ENCODE measurements at places on chromosomes 11 and 22.

DNA sequence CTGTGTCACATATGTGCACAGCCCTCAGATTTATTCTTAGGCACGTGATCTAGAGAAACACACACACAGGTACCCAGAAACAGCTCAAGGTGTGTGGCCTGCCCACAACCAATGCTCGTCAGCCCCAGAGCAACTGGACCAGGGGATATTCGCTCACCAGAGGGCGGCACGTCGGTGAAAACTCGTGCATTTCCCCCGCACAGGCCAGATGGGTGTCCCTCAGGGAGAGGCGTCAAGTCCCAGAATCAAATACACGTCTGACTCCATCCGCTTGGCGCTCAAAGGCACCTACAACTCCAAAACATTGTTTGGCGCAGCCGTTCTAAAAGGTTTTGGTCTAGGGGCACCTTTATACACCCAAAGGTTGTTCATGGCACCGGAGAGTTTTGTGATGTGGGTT is 429.0 kb downstream of the BRD1 start:
- no peak for DNase-seq

DNA sequence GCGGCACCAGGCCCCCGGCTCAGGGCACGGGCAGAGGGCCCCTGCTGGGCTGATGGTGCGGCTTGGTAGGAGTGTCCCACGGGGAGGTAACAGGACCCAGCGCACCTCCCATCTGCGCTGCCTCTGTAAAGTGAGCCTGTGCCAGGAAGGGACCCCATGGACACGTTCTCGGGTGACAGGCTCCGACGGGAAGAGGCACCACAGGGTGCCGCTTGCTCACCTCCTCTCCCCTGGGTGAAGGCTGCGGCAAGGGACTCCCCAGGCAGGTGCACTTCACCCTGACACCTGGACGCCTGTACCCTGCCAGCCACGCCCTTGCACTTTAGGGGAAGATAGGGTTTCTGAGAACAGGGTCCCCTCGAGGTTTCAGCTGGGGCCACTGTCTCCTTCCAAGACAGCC is 48.1 kb downstream of the SHANK2 start:
- no peak for DNase-seq

DNA sequence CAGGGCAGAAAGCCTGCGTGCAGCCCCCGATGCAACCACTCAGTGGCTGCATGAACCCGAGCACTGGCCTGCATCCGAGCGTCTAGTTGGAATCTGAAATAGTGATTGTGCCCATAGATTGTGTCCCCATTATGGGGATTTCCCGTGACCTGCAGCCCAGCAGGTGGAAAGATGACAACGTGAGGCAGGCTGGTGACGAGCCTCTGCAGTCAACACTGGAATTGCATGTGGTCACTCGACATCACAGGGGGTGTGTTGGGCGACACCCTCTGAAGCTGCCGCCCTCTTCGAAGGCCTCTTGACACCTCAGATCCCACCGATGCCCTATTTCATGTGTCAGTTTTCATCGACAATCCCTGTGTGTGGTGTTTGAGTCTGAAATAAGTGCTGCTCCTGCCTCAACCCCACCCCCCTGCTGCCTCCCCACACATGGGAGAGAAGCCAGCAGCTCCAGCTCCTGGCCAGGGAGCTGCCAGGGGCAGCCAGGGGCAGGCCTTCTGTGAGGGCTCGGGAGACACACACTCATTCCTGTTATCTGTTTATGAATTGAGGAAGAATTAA is 172.0 kb upstream of the B3GAT1 start:
- no peak for DNase-seq

DNA sequence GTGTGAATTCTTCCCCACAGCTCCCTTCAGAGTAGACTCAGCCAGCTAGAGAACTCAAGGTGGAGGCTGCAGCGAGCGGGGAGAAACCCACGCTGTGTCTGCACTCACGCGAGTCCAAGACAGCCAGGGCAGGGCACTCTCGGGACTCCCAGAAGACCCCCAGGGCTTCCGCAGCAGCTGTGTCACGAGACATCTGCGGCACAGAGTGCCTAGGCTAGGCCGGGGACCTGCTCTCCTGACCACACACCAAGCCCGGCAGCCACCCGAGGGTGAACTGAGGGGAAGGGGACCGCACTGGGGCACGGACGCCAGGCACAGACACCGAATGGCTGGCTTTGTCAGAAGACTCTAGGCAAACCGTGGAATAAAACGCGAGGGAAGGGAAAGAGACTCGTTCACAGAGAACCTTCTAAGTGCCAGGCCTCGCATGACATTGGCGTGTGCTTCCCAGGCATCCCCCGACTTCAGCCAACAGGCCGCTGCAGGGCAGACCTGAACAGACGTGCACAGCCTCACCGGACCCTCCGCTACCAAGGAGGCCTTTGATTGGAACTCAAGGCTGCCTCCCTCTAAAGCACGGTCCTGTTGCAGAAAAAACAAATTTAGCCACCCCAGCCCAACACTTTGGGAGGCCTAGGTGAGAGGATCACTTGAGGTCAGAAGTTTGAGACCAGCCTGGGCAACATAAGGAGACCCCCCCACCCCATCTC is 18.2 kb upstream of the MOB2 start:
- no peak for DNase-seq

- peak; percentile 18 for DNase-seq
Measured at GRCh38 chr11:59102259-59102765, 4.7 kb upstream of the FAM111B start.

- DNase-seq, result no peak
Measured at GRCh38 chr22:19912271-19912999, 29.1 kb upstream of the COMT start.

- no peak for DNase-seq
Measured at GRCh38 chr11:3808861-3809623, 682 bp downstream of the PGAP2 start.

- no peak for DNase-seq
Measured at GRCh38 chr11:13669544-13670488, 1.3 kb downstream of the FAR1 start.

DNA sequence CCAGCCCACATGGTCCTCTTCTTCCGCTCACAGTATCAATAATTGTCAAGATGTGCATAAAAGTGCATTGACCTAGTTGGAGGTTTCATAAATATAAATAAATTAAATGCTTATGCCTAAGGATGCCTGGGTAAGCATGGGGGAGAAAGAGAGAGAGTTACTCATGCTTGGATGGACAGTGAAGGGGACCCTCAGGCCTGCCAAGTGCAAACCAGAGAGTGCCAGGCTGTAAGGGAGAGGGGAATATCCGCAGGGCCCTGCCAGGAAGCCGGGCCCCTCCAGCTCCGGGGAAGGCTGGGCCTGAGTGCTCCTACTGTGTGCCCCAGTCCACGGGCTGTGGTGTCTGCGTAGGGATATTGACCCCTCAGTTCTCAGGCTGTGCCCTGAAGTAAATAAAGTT is 214.6 kb downstream of the DSCAML1 start:
- DNase-seq, result no peak

- no peak for DNase-seq
Measured at GRCh38 chr11:3088806-3089205, 31.6 kb upstream of the CARS1 start.

DNA sequence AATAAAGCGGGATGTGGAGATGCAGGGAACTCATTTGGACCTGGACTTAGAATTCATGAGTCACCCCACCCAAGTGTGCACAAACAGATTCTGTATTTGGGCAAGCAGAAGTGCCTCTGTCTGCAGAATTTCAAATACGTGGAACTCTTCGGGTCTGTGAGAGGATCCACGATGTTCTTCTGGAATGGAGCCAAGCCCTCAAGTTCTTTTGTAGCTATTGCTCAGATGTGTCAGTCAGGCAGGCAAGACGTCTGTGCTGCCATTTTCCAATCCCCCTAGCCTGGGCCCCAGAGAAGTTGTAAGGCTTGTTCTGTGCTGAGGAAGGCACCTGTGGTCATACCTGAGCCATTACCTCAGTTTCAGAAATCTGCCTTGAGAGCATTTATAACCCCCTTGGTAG is 132.8 kb upstream of the RASSF10 start:
- DNase-seq, result no peak

GRCh38 chr11:64185175-64185692 is 737 bp upstream of the STIP1 start:
- DNase-seq, result no peak

GRCh38 chr11:79547256-79547655 is 106.4 kb upstream of the TENM4 start:
- no peak for DNase-seq

- DNase-seq, result no peak
Measured at GRCh38 chr11:69249311-69250185, 44.4 kb upstream of the MYEOV start.

GRCh38 chr22:40426594-40427333 is 56.4 kb downstream of the SGSM3 start:
- no peak for DNase-seq

- DNase-seq, result no peak
Measured at GRCh38 chr11:468493-468892, 18.4 kb downstream of the PTDSS2 start.

DNA sequence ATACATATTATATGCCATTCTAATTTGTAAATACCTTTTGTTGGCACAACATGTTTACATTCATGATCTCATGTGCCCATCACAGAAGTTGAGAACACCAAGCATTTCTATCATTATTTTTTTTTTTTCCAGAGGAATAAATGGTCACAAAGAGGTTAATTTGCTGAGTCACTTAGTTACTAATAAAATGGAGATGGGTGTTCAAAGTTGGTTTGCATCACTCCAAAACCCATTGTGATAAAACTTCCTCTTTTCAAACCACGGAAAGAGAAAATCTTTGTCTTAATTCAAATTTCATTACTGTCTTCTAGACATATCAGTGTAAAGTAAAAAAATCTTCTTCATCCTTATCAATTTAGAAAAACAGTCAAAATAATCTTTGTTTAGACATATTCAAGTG is 636.8 kb upstream of the CCDC179 start:
- no peak for DNase-seq

DNA sequence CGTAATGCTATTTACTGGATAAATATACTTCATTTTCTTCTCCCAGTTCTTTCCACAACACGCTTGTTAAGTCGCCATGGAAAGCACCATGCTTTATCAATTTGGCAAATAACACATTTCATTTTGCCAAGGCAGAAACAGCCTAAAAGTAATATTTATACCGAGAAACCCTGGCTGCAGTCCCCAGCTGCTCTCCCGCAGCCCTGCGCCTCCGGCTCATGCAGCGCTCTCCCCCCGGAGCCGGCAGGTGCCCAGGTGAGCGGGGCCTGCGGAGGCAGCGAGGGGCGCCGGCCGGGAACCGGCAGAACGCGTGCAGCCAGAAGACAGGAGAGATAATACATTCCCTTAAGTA is 681 bp upstream of the ARHGEF12 start:
- DNase-seq, result peak; percentile 12

GRCh38 chr11:43983221-43983810 is 40.9 kb downstream of the C11orf96 start:
- DNase-seq, result no peak

GRCh38 chr11:44978961-44979331 is 28.3 kb upstream of the TP53I11 start:
- DNase-seq, result no peak

- no peak for DNase-seq
Measured at GRCh38 chr11:28347371-28347770, 239.2 kb downstream of the METTL15 start.

DNA sequence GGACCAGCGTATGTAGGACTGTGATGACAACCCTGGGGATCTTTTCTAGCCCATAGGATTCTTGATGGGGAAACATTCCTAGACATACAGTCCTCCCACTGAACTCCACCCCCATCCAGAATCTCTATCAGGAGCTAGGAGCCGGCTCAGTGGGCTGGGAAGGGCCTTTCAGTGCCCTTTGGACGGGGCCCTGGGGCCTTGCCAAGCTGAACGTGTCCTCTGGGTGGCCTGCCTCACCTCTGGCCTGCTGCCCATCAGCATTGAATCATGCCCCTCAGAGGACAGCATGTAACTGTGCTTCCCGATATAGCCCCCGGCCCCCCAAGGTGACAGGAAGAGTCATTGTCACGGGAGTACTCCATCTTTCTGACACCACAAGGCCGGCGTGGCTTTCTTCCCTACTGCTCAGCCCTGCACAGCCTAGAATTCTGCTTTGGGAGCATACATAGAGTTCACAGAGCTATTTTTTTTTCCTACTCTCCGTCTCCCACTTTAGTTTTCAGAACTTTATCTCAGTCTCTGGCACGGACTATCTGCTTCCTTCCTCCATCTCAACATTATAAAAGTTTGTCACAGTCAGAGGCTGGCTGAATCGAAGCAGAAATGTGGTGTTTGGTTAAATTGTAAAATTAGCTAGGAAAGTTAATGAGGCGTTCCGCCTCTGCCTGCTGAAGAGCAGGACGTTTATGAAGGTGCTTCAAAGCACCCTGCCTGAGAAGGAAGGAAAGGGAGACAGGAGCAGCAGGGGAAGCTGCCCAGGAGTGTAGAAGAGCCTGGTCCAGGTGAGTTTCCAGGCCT is 111.9 kb downstream of the ZBTB16 start:
- DNase-seq, result no peak

GRCh38 chr11:16262645-16262955 is 93.7 kb downstream of the SOX6 start:
- no peak for DNase-seq

- no peak for DNase-seq
Measured at GRCh38 chr22:30240541-30241417, 5.8 kb downstream of the LIF start.

- DNase-seq, result no peak
Measured at GRCh38 chr11:117437041-117437790, 109.6 kb downstream of the CEP164 start.

GRCh38 chr11:130829920-130830511 is 86.3 kb downstream of the SNX19 start:
- DNase-seq, result no peak

- no peak for DNase-seq
Measured at GRCh38 chr22:30325065-30325720, 1.5 kb downstream of the TBC1D10A start.

- no peak for DNase-seq
Measured at GRCh38 chr22:22076932-22077703, 94.5 kb upstream of the TOP3B start.

DNA sequence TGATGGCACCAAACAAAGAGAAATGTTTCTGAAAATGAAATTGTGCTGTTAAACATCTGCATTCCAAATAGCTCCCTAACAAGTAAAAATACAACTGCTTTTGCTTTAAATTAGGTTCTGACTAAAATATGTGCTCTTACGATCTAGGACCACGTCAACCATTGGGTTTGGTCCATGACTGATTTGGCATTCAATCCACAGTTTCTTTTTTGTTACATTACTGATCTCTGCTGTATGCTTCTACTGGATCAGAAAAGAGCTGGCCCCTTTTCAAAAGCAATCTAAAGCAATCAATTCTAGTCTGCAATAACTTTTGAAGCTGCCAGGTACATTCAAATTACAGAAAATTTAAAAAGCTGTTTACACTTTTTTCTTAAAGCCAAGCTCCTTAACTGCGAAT is 1047.1 kb upstream of the CCDC90B start:
- DNase-seq, result no peak

GRCh38 chr11:40513281-40513680 is 946.2 kb downstream of the LRRC4C start:
- DNase-seq, result no peak

- DNase-seq, result no peak
Measured at GRCh38 chr11:61697764-61698163, 17.6 kb downstream of the DAGLA start.
